Non-pigmented ciliary epithelial cell (primary cell): ENCODE measurements at places on chromosomes 3 and 15.
A peak's percentile ranks its signal among the peaks of the same experiment; 100 is the strongest.

DNA sequence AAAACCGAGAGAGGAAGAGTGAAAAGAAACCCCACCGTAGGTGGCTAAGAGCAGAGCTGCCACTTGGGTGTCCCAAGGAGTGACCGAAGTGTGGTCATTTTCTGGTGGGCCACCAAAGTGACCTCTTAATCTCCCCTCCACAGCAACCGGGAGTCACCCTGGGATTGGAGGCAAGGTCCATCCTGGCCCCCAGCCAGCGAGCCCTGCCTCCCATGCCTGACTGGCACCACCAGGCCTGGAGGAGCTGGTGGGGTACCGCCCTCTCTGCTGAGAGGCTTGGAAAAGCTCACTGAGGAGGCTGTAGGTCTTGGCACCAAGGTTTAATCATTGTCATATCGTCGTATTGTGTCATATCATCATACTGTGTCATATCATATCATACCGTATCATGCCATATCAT, 74.0 kb upstream of the TRPM1 start:
- no peak for DNase-seq

GRCh38 chr3:64084640-64085039, 61.3 kb upstream of the PSMD6 start:
- DNase-seq: peak; percentile 89

DNA sequence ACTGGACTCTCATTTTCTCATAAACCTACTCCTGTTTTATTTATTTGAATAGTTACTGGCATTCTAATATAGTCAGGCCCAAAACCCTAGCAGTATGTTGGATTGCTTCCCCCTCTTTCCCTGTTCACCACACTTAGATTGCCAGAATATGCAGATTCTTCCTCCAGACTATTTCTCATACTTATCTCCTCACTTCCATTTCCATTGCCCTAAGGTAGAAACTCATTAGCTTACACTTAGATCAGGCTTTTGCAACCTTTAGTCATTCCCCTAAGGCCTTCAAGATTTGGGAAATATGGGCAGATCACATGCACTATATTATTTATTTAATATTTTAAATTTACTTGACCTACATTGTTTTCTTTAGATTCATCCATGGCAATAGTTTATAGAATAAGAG, 98.9 kb downstream of the MEIS2 start:
- no peak for DNase-seq

GRCh38 chr3:122298239-122298638, 26.8 kb upstream of the CSTA start:
- no peak for DNase-seq

DNA sequence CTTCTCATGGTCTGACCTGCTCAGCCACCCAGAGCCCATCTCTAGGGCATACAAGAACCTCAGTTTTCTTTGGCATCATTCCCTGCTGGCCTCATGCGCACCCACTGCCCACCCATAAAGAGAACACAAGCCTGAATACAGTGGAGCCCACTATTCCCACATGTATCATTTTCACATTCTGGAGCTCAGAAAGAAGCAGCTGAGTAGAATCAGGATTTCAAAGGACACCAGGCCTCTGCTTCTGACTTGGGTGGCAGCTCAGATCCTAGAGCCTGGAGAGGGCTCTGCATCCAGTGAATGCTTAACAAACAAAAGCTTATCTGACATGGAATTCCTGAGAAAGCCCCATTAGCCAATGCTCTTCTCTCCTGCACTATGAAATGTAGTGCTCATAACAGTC, 34.7 kb downstream of the RBP2 start:
- DNase-seq: no peak

DNA sequence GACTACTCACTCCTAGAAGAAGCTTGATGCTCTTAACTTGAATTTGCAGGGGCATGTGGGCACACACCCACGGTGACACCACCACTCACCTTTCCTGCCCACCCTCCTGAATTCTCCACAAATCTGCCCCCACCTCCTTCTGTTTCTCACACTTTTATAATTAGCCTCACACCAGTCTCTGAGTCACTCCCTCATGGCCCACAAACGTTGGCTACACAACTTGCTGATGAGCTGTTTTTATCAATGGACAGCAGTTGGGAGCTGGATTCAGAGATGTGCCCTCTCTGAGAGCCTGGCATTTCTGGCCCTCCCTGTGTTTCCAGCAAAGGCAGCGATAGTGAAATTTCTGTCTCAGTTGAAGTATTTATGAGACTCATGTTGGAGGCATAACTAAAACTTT, 1.3 kb downstream of the COLQ start:
- no peak for DNase-seq

DNA sequence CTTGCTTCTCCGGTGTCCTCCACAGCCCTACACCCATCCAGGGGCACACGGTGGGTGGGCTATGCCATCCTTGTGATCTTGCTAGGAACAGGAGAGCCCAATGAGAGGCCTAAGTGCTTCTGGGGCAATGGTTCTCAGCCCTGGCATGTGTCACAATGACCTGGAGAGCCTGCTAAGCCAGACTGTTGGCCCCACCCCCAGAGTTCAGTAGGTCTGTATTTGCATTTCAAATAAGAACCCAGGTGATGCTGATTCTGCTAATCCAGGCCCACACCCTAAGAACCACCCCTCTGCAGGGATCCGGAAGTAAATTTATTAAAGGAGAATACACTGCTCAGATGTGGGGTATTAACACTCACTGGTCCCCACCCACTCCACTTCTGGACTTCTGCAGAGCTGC, 57.9 kb downstream of the RORA start:
- no peak for DNase-seq

DNA sequence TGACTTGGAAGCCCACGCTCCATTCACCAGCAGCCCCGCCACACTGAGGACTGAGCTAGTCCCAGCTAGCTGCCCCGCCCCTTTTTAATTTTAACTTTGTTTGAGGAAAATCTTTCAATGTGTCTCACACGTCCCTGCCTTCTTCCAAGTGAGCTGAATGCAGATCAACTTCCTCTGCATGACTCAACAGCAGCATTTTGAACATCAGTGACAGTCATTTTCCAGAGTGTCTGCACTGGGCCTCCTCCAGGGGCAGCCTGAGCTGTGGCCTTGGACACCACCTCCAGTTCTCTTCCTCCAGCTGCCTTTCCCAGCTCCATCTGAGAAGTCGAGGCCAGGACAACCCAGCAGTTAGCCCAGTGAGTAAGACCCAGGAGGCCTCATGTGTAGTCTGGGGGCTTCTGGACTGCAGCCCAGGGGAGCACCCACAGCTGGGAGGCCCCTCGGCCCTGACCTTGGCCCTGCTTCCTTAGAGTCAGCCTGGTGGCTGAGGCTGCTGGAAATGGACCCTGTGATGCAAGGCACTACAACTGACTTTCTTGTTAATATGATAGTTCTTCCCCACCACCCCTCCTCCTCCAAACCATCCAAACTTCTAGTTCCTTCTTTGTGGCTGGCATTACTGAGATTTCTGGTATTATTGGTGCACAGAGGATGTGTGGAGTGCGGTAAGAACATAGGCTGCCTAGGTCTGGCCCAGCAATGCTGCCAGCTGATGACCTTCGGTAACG, 21.4 kb upstream of the ESYT3 start:
- DNase-seq: no peak

- no peak for DNase-seq
Measured at GRCh38 chr15:34847598-34847997, 52.2 kb upstream of the ACTC1 start.

DNA sequence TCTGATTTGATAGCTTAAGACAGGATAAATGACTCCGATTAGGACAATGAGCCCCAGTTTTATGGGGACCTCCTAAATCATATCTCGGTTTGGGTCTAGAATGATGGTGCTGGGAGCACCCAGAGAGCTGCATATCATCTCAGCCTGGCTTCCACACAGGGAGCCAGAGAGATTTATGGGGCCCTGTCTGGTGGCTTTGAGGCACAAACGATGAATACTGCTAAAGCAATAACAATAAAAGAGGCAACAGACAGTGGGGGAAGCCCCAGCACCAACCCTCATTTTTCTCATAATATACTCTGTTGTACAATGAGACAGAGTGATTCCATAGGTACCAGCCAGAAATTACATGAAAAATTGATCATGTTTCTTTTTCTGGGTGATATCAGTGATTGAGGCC, 889.0 kb upstream of the CFAP20DC start:
- no peak for DNase-seq

DNA sequence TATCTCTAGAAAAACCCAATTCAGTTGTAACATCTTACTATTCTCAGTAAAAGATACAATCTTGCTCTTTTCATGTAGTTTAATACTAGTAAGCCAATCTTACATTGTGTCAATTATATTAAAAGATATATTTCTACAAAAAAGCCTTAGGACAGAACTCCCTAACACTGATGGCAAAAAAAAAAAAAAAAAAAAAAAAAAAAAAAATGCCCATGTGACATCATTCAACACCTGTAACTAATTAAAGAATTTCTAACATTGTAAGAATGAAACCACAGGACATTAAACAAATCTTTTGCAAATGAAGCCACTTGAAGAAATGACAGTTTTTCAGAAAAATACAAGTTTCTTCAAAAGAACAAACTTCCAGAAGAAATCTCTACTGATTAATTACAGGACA, 119.8 kb downstream of the SUCLG2 start:
- DNase-seq: no peak

GRCh38 chr3:33914731-33915379, 116.4 kb downstream of the PDCD6IP start:
- no peak for DNase-seq
